ENCODE measurements at places on chromosomes 16 and 17.

DNA sequence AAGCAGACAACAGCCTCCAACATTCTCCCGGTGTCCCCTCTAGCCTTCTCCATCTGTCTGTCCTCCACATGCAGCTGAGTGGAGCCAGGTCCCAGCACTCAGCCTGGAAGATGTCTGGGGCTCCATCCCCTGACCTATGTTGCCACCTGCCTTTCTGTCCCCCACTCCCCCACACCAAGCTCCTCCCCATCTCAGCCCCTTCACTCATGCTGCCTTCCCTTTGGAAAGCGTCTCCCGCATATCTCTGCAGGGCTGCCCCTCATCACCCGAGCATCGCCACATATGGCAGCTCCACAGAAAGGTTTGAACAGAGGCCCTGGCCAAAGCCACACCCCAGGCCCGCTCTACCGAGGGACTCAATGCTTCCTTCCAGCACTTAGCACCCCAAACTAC, 24.2 kb downstream of the NSMCE1 start:
- no peak for DNase-seq

GRCh38 chr17:7592422-7593021, 2.6 kb upstream of the SOX15 start:
- no peak for DNase-seq

GRCh38 chr17:7042501-7043181, 1.3 kb downstream of the SLC16A11 start:
- no peak for DNase-seq

GRCh38 chr17:28030386-28030785, 12.1 kb upstream of the NLK start:
- DNase-seq = no peak

GRCh38 chr17:17159571-17159970, 46.6 kb downstream of the PLD6 start:
- no peak for DNase-seq

GRCh38 chr17:65593855-65594845, 32.7 kb upstream of the AXIN2 start:
- DNase-seq = no peak

DNA sequence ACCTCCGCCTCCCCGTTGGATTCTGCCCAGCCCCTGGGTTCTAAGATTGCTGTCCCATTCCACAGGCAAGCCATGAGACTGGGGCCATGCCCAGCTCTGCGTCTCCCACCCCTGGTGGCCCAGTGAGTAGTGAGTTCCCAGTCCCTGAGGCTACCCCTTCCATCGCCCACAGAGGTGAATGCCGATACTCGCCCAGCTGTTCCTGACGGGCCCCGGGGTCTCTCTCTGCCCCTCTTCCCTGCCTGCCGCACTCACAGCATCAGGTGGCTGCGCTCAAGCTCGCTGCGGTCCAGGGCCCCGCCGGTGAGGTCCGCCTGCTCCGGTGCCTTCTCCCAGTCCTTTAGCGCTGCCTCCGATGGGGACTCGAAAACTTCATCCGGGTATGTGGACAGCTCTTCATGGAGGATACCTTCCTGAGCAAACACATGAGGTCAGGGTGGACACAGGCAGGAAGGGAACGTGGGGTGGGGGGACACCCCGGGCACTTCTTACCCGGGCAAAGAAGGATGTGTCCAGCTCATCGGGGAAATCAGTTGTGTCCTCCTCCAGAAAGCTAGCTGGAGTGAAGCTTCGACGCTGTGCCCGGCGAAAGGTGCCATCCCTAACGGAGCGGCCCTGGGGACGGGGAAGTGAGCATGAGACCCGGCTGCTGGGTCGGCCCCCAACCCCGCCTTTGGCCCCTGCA, 8.8 kb downstream of the SNRNP25 start:
- no peak for DNase-seq

- peak; percentile 30 for DNase-seq
These were observed 14.4 kb downstream of the ZNF232 start for GRCh38 chr17:5097101-5097834.

DNA sequence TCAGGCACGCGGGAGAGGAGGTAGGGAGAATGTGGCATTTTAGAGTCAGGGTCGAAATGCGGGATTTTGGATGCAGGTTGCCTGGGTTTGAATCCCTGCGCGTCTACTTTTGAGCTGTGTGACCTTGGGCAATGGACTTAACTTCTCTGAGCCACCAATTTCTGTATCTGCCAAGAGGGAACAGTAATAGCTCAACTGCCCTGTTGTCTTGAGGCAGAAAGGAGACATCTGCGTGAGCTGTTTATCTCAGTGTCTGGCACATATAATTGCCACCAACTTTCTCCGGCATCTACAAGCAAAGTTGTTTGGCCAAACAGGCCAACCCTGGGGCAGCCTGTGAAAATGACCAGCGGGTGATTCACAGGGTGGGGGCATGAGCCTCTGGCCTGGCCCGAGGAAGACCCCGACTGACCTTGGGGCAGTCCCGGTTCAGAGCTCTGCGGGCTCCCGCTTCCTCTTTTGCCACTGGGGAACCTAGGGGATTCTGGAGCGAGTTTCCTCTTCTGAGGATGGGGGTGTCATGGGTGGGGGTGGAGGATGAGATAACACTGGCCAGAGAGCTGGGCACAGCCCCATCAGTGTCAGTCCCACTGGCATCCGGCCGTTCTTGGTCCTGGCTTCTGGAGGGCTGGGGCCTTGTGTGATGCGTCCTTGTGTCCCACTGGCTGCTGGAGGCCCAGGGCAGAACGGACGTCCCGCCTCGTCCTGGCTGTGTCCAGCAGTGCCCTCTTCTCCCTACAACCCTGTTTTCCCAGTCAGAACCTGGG, 1.3 kb downstream of the SNN start:
- no peak for DNase-seq

- no peak for DNase-seq
These were observed 153.5 kb downstream of the SOCS1 start for GRCh38 chr16:11102523-11102898.

DNA sequence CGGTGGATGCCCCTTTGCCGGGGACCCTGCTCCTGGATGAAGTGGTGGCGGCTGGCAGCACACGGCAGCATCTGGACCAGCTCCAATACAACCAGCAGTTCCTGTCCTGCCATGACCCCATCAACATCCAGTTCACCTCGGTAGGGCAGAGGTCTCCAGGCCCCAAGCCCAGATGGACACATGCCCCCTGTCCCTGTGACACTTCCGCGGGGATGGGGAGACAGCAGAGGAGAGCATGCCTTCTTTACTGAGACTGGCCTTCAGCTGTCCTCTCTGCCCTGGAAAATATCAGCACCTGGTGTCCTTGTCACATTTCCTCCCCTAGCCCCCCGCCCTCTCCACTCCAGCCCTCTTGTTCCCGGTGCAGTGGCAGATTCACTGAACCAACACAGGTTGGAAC, 6.2 kb downstream of the CHAD start:
- DNase-seq = no peak

DNA sequence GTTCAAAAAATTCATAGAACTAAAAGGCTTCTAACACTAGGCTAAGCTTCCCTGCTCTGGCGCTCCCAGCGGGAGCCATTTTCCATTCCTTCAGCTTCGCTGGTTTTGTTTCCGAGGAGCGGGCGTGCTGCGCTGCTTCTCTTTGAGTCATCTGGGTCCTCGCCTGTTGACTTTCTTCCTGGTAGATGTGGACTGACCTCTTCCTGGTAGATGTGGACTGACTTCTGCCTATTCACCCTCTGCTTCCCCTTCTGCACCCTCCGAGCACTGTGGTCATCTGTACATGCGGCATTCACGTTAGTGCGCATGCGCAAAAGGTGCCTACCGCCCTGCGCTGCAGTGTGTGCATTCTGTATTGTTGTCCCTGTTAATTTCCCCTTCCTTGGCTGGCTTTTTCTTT, 40.8 kb upstream of the SEC14L1 start:
- no peak for DNase-seq

- no peak for DNase-seq
These were observed 145.9 kb upstream of the PLCG2 start for GRCh38 chr16:81633147-81633619.

DNA sequence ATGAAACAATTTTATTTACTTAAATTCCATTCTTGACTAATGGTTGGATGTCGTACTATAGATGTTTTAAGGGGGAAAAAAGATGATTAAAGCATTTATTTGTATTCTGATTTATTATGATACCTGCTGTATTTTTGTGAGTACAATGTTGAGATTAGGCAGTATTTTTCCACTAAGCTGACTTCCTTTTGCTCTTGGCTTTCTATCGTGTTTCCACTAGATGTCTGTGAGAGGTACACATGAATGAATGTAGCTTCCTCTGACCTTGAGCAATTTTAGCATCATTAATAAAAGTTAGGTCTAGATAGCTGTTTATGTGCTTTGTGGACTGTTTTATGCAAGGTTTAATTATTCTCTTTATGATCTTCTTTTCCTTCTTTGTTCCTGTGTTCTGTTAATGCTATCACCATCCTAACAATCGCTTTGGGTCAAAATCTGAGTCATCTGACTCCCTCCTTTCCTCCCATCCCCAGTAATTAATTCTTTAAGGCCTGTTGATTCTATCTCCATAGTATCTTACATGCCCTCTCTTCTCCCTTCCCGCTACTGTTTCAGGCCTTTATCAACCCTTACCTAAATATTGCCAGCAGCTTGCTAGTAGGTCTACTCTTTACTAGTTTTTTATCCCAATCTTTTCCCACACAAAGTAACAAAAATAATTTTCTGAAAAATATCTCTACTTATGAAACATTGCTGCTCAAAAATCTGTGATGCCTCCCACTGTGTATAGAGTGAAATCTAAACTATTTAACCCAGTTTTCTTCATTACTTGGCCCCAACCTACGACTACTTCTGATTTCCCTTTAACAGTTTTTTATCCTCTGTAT, 76.0 kb downstream of the VMP1 start:
- DNase-seq = no peak

DNA sequence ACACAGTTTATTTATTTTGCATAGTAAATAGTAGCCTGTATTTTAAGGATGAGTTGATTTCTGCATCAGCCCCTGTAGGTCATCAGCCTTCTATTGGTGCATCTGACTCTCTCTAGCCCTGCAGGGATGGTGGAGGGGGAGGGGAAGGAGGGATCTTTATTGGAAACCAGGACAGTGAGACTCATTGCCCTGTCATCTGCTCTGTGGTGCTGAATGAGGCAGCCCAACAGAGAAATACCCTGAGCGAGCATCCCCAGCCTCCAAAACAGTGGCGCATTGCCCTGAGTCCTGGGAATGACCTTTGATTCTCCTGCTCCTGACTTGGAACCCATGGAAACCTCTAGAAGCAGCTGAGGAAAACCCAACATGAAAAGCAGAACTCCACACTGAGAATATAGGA, 45.5 kb upstream of the STH start:
- DNase-seq = no peak

GRCh38 chr17:19264681-19265080, 27.5 kb downstream of the EPN2 start:
- no peak for DNase-seq

- DNase-seq = no peak
These were observed 14.1 kb downstream of the TMEM11 start for GRCh38 chr17:21199856-21200255.

- no peak for DNase-seq
These were observed 62.9 kb downstream of the LMF1 start for GRCh38 chr16:907842-908241.

GRCh38 chr16:20249211-20249610, 78.1 kb downstream of the GP2 start:
- no peak for DNase-seq

DNA sequence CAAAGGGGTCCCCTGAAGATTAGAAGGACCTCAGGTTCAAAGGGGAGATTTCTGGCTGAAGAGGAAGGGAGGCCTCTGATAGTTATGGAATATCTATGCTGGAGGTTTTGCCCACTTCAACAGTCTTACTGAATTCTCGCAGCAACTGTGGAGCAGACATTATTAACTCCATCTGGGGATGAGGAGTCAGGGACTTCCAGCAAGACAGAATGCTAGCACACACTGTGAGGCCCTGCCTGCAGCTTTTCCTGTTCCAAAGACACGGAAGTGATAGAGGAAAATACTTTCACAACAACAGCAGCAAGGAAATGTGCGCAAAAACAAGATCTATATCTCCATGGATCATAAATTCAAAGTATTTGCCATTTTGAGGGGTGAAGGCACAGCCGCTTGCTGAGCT, 72.8 kb downstream of the RPH3AL start:
- DNase-seq = no peak

GRCh38 chr17:40453881-40454612, 10.8 kb downstream of the IGFBP4 start:
- DNase-seq = no peak

DNA sequence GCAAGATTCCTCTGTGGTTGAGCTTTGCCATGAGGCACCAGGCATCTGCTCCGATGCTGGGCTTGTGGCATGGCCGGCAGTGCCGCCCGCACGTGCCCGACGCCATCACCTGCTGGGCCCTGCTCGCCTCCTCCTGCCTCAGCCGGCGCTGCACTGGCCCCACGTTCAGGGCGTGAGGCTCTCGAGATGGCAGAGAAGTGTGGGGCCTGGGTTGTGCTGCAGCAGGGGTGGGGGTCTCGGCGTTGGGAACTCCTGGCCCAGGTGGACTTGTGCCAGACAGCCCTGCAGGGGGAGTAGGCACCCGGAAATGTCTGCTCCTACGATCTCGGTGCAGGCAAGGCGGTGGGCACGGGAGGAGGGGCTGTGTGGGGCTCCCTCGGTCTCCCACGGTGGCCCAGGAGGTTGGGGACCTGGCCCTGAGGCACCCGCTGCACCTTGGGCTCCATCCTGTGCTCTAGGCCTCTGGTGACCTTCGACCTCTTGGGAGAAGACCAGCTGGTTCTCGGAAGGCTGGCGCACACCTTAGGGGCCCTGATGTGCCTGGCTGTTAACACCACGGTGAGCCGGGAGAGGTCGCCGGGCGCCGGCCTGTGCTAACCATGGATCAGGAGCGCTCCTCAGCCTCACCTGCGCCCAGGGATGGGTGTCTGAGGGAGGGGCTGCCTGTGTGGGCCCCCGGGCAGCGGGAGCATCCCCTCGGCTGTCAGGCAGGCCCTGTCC, 13.5 kb downstream of the TELO2 start:
- DNase-seq = no peak

DNA sequence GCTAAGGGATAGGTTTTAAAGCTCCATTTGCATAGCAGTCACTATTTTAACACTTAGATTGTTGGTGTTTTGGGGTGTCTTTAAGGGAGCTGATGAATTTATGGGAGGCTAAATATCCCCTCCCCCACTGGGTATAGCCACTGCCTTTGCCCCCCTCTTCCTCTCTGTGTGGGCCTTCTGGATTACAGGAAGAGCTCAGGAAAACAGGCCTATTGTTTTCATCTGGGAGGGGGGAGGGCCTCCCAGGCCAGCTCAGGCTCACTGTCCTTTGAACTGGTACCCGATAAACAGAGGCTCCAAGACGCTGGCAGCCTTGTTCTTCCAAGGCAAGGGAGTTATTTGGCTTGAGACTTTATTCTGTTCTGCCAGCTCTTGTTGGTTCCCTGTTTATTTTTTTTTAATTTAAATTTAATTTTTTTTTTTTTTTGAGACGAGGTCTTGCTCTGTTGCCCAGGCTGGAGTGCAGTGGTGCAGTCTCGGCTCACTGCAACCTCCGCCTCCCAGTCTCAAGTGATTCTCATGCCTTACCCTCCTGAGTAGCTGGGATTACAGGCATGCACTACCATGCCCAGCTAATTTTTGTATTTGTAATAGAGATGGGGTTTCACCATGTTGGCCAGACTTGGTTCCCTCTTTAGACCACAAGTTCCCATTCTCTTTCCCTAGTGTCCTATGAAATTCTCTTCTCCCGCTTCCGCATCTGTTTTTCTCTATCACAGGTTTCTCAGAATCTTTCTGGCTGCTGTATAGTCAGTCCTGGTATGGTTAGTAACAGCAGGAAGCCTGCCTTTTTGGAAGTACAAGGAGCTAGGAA, 25.1 kb downstream of the MINK1 start:
- DNase-seq = no peak

GRCh38 chr17:57906910-57907309, 48.3 kb downstream of the CUEDC1 start:
- DNase-seq = no peak

All from stimulated activated CD8-positive, alpha-beta memory T cell treated with anti-CD3 and anti-CD28 coated beads, Interleukin-2, amount 100 ng/mL, for 1 hour (primary cell).